Activated CD8-positive, alpha-beta memory T cell treated with anti-CD3 and anti-CD28 coated beads, Interleukin-2, amount 10 ng/mL, durations not matched to agents 7 days and 5 days (primary cell): ENCODE measurements at places on chromosomes 5 and 9. TPM values are rescaled to one million over a fixed set of nuclear protein-coding genes. Genes with fewer than 3 reads are reported as not detected.
A peak's percentile ranks its signal among the peaks of the same experiment; 100 is the strongest.

DNA sequence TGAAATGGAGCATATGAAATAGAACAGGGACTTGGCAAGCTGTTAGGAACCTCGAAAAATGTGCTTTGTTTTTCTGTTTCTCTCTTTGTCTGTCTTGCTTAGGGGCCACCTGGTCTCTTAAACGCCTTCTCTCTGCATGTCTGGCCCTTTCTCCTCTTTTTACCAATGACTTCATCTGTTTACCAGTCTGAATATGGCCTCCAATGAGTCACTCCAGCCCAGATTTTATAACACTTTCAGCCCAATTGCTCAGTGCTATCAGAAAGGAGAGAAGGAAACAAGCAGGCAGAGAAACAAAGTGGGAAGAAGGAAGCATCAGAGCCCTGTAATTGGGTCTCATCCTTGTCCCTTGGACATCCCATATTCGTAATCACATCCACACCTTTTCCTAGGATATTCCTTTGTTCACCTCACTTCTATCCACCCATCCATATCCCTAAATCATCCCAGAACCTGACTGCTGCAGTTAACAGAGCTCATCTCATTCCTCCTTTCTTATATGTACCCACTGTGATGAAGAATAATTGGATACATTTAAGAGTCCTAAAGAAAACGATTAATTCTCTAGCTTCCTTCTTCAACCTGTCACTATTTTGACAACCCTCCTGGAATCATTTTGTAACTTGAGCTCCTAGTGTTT is 151.8 kb upstream of the GPR151 start:
- DNase-seq: no peak
- no peak overlapping the region for H3K4me3 ChIP-seq
- no peak overlapping the region for H3K27ac ChIP-seq
- H3K4me1 ChIP-seq: no peaks in the 10 kb centered on the region

DNA sequence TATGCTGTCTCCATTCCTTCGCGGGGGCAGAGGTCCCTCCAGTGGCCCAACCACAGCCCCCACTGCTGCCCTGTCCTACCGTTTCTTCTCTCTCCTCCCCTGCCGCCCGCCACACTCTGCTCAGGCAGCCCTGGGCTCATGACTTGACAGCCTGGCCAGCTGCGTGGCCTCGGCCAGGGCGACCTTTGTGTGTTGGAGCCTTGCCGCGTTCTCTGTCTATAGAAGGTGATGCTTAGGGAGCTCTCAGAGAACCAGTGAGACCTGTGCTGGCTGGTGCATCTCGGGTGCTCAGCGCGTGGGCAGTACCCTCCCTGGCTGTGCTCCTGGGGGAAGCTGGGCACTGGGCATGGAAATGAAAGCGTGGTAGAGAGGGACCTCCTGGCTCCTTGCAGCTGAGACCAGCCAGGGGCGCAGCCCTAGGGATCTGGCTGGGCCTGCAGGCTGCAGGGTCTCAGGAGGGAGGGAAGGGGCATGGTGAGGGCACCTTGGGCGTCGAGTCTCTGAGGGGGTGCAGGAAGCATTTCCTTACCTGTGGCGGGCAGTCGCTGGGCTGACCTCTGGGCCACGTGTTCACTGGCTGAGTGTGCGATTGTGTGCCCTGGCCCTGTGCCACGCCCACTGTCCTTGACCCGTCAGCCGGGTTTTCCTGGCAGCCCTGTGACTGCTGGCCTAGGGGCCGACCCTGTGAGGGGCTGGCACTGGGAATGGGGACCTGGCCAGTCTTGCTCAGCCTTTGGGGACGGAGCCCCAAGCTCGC is 50.3 kb downstream of the RXRA start:
- peaks cover 2% of the 10 kb centered on the region for H3K4me1 ChIP-seq
- no peak overlapping the region for H3K27ac ChIP-seq
- H3K36me3 ChIP-seq: no peaks in the 10 kb centered on the region
- DNase-seq: no peak
- no peak overlapping the region for H3K4me3 ChIP-seq

GRCh38 chr9:71734950-71735349 is 33.4 kb downstream of the CEMIP2 start:
- H3K27me3 ChIP-seq: no peaks in the 10 kb centered on the region
- H3K4me3 ChIP-seq: no peak overlapping the region
- H3K4me1 ChIP-seq: no peaks in the 10 kb centered on the region
- H3K36me3 ChIP-seq: peaks cover 48% of the 10 kb centered on the region
- no peak for DNase-seq
- H3K27ac ChIP-seq: no peak overlapping the region

DNA sequence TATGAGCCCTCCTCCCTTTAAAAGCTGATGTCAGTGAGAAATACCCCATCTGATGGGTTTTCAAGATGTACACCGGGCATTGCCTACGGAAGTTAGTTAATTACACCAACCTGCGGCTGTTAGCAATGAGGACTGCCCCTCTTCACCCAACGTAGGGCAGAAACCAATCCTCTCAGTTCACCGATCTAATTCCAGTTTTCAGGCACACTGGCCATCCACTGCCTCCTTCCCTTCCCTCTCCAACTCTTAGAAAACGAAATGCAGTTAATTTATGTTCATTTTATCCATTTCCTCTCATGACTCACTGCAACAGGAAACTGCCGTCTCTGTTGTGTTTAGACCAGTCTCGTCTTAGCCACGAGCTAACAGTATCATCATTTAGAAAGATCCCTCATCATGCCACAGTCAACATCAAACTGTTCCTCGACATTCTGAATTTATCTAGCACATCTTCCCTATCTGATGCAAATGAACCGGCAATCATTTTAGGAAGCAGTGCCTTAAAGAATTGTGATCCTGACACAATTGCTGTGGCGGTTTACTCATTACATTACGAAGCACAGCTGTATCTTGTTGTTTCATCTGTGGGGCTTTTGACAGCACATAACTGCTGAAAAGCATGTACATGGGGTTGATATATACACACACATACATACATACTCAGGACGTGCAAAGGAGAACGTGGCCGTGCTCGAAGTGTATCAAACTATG is 168.6 kb downstream of the EFNA5 start:
- H3K36me3 ChIP-seq: peaks cover 1% of the 10 kb centered on the region
- H3K27me3 ChIP-seq: peaks cover 24% of the 10 kb centered on the region
- no peak for DNase-seq
- H3K27ac ChIP-seq: no peak overlapping the region
- peaks cover 13% of the 10 kb centered on the region for H3K4me1 ChIP-seq

DNA sequence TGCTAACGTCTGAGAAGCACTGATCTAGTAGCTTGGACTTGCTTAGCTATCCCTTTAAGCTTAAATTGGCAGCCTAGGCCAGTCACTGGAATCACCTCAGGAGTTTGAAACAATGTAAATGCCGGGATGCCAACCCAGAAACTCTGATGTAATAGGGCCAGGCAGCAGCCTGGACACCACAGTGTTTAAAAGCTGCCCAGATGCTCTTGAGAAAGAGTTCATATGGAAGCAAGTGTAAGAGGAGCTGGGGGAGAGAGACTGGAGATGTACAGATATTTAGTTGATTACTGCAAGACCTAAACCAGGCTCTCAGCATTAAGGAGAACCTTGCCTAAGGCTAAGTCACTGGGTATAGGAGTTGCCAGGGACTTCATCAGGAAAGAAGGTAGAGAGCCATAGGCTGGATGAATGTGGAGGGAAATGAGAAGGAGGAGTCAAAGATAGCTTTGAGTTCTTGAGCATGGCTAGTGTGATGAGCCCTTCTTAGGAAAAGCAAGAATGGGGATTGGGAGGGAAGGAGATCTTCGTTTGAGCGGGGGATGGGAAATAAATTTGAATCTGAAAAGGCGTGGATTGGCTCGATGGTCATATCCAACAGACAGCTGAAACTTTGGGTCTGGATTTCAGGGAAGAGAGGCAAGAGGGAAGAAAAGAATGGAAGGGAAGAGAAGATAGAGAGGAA is 392.9 kb upstream of the WWC1 start:
- H3K36me3 ChIP-seq: no peaks in the 10 kb centered on the region
- H3K4me1 ChIP-seq: no peaks in the 10 kb centered on the region
- no peak overlapping the region for H3K4me3 ChIP-seq
- H3K27me3 ChIP-seq: no peaks in the 10 kb centered on the region

- H3K36me3 ChIP-seq: peaks cover 2% of the 10 kb centered on the region
- H3K27me3 ChIP-seq: peaks cover 14% of the 10 kb centered on the region
- H3K4me1 ChIP-seq: peaks cover 1% of the 10 kb centered on the region
These were observed 77.6 kb upstream of the ADRB2 start for GRCh38 chr5:148748702-148749392.

DNA sequence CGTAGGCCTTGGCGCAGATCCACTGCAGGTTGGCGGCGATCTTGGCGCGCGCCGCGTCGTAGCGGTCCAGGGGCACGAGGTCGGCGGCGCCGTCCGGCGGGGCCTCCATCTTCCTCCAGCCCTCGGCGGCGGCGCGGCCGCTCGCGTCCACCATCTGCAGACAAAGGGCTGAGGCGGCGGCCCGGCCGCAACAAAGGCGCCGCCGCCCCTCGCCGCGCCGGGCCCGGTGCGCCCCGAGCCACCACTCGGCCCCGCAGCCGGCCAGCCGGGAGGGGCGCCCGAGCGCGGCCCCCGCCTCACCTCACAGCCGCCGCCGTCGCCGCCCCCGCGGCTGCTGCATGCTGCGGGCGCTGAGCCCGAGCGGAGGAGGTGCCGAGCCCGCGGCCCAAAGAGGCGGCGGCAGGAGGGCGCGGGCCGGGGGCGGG is 328 bp downstream of the CAMSAP1 start:
- H3K27me3 ChIP-seq: no peaks in the 10 kb centered on the region
- no peak for DNase-seq
- peaks cover 36% of the 10 kb centered on the region for H3K36me3 ChIP-seq

DNA sequence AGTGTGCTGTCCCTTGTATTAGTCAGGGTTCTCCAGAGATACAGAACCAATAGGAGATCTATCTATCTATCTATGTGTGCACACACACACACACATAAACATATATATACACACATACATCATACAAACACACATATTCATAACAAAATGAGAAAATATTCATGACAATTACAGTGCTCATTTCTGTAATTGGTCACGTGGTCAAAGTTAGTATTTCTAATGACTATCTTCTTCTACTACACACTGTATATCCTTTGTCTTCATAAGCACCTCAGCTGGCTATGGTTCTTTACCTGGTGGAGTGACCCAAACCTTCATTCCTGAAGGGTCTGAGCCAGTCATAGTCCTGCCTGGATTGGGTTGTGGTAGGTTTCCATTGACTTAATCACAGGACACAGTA is 17.7 kb upstream of the BTF3 start:
- no peaks in the 10 kb centered on the region for H3K36me3 ChIP-seq
- H3K4me1 ChIP-seq: no peaks in the 10 kb centered on the region
- peaks cover 15% of the 10 kb centered on the region for H3K27me3 ChIP-seq
- no peak for DNase-seq
- H3K27ac ChIP-seq: no peak overlapping the region

DNA sequence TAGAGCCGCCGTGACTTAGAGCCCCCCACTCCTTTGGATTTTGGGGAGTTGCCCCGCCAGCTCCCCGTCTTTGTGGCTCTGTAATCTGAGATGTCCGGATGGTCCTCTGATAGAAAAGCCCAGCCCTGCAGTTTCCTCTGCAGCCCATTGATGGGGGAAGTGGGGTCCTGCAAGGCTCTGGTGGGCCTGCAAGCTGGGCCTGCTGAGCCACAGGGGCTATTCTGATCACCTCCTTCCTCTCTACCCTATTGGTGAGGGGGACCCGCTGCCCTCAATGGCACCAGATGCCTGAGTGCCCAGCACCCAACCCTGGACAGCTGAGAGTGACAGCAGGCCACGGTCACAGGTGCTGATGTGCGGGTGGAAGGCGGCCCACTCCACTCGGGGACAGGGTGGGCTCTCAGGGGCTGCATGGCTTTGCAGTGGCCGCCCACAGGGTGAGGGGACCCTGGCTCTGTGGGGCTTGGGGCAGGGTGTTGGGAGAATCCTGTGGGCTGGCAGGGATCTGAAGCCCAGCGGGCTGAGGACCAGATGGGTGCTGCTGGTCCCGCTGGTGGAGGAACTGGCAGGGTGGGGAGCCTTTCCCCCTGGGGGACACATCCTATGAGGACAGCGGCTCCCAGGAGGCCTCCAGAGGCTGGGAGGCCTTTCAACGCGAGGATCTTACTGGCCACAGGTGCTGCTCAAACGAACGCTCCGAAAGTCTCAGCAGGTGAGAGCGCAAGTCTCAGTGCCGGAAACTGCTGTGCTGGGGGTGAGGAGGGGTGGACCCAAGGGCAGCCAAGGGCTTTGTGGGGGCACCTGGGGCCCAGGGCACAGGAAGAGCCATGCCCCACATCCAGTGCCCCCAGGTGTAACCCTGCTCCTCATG is 30.0 kb upstream of the LPCAT1 start:
- no peaks in the 10 kb centered on the region for H3K4me1 ChIP-seq
- H3K27me3 ChIP-seq: no peaks in the 10 kb centered on the region
- no peak overlapping the region for H3K4me3 ChIP-seq
- H3K27ac ChIP-seq: no peak overlapping the region
- DNase-seq: peak; percentile 33

DNA sequence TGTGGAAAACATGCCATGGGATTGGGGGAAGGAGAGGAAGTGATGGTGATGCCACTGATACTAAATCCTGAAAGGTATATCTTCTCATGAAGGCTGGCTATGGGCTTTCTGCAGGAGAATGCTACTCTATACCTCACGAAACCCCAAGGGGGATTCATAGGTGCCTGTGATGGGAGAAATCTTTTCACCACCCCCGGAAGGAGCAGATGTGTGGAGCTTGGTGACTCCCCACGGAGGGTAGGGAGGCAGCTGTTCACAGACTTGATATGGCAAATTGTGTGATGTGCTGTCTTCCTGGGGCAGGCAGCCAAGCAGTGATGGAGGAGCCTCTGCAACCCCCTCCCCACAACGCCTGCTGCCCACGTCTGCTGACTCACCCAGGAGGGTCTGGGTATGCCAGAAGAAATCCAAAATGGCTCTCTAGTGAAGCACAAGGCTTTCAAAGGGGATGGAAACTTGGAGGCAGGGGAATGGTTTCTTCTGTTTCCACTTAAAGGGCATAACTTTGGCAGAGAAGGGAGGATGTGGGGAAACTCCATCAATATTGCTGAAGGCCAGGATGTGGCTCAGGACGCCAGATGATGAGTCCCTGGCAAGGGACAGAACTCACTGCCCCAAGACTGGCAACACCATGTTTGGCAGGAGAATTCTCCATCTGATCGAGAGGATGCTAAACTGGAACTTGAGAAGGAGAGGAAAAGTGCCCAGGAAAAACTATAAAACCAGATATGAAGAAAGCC is 188.3 kb downstream of the GABBR2 start:
- H3K4me1 ChIP-seq: no peaks in the 10 kb centered on the region
- no peak overlapping the region for H3K4me3 ChIP-seq

- peaks cover 14% of the 10 kb centered on the region for H3K4me1 ChIP-seq
- DNase-seq: no peak
- H3K27ac ChIP-seq: no peak overlapping the region
These were observed 32.5 kb upstream of the SSBP2 start for GRCh38 chr5:81783401-81783800.

- no peak for DNase-seq
- H3K27ac ChIP-seq: no peak overlapping the region
- H3K27me3 ChIP-seq: peaks cover 18% of the 10 kb centered on the region
- no peak overlapping the region for H3K4me3 ChIP-seq
- H3K4me1 ChIP-seq: peaks cover 24% of the 10 kb centered on the region
These were observed 2.4 kb upstream of the SNX2 start for GRCh38 chr5:122772446-122772845.

Gene NNT
- total RNA-seq: 103 TPM

Gene PTGS1
- total RNA-seq: 1.0 TPM
